NCI-H1436 treated with DMSO at 0.1 percent for 48 hours (cell line): ENCODE measurements at places on chromosomes 11 and 22.

DNA sequence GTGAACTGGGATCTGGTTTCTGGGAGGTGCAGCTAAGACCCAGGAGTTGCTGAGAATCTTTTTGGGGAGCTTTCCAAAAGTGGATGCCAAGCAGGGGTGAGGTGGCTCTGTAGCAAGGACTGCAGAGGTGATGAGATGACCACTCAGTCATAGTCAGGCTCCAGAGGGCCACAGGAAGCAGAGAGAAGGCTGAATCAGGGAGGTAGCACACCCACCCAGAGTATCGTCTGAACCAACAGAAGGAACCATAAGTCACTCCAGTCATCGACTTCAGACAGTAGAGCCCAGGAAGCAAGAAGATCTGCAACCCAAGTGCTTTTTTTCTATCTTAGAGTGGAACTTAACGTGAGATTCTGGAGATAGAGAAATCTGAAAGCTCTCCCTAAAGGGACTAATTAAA is 335.7 kb upstream of the MPPED2 start:
- DNase-seq = no peak

DNA sequence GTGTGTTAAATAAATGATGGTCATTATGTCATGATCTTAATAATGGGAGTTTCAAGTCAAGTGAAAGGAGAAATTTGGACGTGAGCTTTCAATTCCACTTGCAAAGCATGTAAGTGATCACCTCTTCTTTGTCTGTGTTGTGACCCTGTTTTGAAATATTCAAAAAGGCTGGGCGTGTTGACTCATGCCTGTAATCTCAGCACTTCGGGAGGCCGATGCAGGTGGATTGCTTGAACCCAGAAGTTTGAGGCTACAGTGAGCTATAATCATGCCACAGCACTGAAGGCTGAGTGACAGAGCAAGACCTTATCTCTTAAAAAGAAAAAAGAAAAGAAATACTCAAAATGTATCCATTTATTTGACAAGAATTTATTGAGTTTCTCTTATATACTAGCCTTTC is 32.9 kb upstream of the EED start:
- no peak for DNase-seq

GRCh38 chr11:62856333-62856895 is 17.0 kb upstream of the WDR74 start:
- DNase-seq = no peak

GRCh38 chr11:282630-283360 is 4.6 kb downstream of the NLRP6 start:
- no peak for DNase-seq

DNA sequence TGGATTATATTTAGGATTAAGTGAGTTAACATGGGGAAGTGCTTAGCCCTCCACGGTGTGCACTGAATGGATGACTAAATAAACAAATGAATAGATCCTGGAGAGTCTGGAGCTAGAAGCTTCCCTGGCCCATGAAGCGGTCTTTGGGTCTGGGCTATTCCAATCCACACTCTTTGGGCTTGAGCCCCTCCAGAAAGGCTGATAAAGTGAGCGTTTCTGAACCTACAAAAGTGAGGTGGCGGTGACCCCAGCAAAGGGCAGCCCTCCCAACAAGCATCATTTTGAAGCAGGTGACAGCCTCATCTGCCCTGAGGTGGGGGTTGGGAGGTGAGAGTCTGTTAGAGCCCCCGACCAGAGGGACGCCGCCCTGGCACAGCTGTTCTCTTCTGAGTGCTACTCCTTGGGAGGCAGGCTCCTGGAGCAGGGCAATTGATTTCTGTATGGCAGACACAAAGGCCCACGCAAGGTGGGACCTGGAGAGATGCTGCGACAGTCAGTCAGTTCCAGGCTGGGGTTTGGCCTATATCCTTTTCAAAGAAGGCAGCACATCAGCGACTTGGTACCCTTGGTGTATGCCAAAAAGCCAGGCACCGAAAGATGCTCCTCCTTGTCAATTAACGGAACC is 157.8 kb downstream of the CACNA1I start:
- DNase-seq = no peak

DNA sequence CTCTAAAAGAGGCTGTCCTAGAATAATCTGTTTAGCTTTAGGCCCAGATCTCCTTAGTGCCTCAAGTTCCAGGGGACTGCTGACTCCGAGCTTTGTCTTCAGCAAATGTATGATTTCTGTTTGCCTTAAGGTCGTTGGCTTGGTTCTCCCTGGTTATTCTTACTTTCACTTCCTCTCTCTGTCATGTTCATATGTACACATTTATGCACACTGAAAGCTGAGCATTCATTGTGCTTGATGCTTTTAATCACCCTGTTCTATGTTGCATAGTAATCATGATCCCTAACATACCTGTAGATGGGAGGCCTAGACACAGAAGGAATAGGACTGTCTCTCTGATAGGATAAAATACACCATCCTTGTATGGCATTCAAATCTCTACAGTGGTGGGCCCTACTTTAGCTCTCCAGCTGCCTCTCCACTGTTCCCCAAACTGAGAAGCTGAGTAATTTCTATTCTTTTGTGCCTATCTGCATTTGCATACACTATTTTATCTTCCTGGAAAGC is 7.2 kb downstream of the PPFIBP2 start:
- DNase-seq = no peak

DNA sequence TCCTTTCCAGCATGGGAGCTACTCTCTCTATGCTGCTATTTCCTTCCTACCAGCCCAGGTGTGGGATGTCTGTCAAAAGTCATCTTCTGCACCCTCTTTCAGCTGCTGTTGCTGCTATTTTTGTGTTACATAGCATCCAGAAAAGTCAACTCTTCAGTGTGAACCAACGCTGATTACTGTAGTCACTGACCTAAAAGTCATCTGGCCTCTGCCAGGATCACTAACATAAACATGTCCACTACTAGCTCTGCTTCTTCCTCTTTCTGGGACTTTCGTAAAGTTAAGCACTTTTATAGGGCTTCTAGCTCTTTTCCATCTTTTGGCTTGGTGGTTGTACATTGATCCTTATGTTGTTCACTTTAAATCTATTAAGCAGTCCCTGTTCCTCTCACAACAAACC is 90.2 kb upstream of the CARD18 start:
- DNase-seq = no peak

- DNase-seq = no peak
Observed at GRCh38 chr22:38136607-38137006, 26.1 kb upstream of the BAIAP2L2 start.

DNA sequence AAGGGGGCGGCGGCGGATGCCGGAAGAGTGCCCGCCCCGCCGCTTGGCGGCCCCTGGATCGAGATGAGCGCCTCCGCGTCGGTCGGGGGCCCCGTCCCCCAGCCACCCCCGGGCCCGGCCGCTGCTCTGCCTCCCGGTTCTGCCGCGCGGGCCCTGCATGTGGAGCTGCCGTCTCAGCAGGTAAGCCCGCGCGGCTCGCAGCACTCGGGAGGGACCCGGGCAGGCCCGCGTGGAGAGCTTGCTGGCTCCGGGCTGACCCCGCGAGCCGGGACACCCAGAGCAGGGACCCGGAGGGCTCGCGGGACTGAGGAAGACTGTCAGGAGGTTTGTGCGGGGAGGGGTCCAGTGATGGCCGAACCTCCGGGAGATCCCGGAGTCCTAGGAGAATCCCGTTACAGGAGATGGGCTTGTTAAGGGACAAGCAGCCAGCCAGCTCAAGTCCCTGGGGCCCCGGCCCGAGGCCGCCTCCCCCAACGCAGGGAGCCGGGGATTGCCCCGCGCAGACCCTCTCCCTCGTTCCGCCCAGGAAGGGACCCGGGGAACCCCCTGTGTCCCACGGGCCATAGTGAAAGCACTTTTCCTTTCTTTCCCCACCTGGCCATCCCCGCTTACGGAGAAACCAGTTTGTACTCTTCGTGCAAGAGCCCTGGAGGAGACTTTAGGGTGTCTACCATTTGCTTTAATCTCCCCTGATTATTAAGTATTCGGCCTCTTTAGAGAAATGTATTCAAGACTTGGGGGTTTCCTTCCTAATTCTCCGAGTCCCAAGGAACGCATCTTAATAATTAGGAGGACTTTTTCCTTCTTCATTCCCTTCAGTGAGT is 547 bp downstream of the UVRAG start:
- no peak for DNase-seq

- no peak for DNase-seq
Observed at GRCh38 chr22:35684270-35684700, 33.4 kb upstream of the APOL5 start.

GRCh38 chr11:48017105-48017830 is 36.9 kb downstream of the PTPRJ start:
- no peak for DNase-seq

DNA sequence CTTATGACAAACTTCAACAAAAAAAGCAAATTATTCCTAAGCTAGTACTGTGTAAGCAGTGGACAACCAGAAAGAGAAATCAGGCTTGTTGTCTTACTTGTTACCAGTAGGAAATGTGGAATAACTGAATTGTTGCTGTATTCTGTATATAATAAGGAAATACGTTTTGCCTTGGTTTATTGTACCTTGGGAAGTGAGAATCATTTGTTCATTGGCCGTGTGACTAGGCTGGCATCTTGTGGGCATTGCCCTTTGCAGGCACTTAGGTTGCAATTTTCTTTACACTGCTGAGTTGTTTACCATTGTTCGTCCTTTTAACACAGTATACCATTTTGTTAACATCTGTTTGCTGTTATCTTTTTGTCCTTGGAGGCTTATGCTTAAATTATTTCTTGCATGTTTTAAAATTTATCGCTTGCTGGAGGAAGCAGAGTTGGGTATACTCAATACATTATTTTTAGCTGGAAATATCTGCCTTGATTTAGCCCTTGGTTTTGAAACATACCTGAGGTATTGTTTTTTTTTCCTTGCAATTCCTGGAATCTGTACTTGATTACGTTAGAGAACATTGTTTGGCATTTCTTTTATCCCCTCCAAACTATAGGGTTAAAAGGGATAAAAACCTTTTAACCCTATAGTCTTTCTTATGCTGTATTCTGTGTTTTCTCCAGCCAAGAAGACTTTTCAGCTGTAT is 109.3 kb downstream of the DDX10 start:
- DNase-seq = no peak
